K562 (cell line): ENCODE measurements at places on chromosomes 1 and 21. TPM values are rescaled to one million over a fixed set of nuclear protein-coding genes. Genes with fewer than 3 reads are reported as not detected.

DNA sequence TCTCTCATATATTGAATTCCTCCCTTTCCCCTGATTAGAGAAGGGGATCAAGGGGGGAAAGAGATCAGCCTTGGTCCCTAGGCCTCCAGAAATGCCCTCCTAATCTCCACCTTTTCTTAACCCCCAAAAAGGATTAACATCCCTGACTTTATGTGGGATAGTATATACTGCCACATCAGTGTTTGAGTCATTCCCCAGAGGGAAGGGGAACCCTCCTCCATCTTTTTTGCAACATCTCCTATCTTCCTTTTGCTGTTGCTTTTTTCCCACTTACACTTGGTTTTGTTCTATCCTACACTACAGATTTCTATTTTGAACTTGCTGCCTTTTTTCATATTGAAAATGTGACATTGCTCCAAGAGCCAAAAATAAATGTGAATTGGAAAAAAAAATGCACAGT, 65.4 kb upstream of the PODN start:
- DNase-seq, result no peak
- H3K27ac ChIP-seq, result no peak overlapping the region
- H3K27me3 ChIP-seq, result no peaks in the 10 kb centered on the region; the same call in 2 of the 3 replicates
- no peaks in the 10 kb centered on the region for H3K4me1 ChIP-seq
- no peaks in the 10 kb centered on the region for H3K36me3 ChIP-seq

DNA sequence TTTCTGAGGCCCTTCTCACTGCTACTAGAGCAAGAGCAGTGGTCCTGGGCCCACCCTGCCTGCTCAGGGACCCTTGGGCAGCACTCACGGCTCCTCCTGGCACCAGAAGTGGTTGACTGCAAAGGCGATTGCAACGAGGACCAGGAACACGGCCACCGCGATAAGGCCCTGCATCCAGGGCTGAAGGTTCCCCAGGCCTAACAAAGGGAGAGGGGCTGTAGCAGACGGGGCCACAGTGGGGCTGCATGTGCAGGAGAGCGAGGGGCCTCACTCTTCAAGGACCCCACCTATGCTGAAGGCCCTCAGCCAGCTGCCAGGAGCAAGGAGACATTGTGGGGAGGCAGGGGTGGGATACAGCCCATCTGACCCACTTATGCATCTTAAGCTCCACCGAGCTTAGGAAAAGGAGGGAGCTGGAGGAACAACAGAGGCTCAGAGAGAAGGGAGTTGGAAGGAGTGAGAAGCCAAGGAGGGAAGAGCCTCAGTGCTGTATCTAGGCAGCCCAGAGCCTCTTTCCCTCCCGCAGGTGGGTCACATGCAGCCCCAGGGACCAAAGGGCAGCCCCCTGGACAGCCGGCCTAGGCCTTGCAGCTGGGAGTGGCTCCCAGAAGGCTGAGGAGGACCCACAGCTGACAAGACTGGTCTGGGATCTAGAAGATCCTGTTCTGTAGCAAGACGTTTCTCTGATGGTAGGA, 2.5 kb downstream of the PDZK1IP1 start:
- H3K27ac ChIP-seq, result no peak overlapping the region
- no peaks in the 10 kb centered on the region for H3K27me3 ChIP-seq
- no peaks in the 10 kb centered on the region for H3K36me3 ChIP-seq
- DNase-seq, result no peak

GRCh38 chr1:228083871-228084278, 1.4 kb downstream of the ARF1 start:
- H3K27ac ChIP-seq, result peak overlapping the region; percentile 98
- DNase-seq, result peak; percentile 46
- no peaks in the 10 kb centered on the region for H3K27me3 ChIP-seq
- H3K4me1 ChIP-seq, result peaks cover 42% of the 10 kb centered on the region; the same call in 2 of the 3 replicates

DNA sequence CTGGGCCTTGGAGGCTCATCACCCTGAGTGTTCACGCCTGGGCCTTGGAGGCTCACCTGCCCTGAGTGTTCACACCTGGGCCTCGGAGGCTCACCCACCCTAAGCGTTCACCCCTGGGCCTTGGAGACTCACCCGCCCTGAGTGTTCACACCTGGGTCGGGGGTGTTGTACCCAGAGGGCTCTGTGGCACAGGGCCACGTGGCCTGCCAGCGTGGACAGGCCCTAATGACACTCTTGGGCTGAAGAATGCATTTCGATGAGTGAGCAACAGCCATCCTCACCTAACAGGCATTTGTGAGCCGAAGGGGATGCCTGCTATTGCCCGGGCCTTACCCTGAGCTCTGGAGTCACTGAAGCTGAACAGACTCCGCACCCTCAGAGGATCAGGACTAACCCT, 17.5 kb downstream of the SLC19A1 start:
- no peak for DNase-seq
- peaks cover 88% of the 10 kb centered on the region for H3K36me3 ChIP-seq

- DNase-seq, result peak; percentile 25
- no peaks in the 10 kb centered on the region; the same call in none of the 2 replicates for H3K4me1 ChIP-seq
- no peaks in the 10 kb centered on the region for H3K36me3 ChIP-seq
- no peak overlapping the region for H3K4me3 ChIP-seq
- H3K27ac ChIP-seq, result 0 out of 3 replicates have a peak overlapping the region, but pooled peaks have one; percentile 1
Observed at GRCh38 chr1:40153073-40153770, 8.0 kb upstream of the RLF start.

The NCF2 gene
- total RNA-seq, result 0.38 and 0.42 TPM in 2 replicates

The THEMIS2 gene
- total RNA-seq, result 12.7 TPM in 2 replicates
